Tibial nerve (tissue), 4 donors: ENCODE measurements at places on chromosomes 12 and 14. TPM values are rescaled to one million over a fixed set of nuclear protein-coding genes. Genes with fewer than 3 reads are reported as not detected.

Gene FOXN4
- total RNA-seq = not detected

Gene GSC
- total RNA-seq = 13.1 TPM

Gene ARHGEF40
- 128 TPM for total RNA-seq

Gene TBX5
- not detected for total RNA-seq

Gene CYP46A1
- 1.5 TPM for total RNA-seq

DNA sequence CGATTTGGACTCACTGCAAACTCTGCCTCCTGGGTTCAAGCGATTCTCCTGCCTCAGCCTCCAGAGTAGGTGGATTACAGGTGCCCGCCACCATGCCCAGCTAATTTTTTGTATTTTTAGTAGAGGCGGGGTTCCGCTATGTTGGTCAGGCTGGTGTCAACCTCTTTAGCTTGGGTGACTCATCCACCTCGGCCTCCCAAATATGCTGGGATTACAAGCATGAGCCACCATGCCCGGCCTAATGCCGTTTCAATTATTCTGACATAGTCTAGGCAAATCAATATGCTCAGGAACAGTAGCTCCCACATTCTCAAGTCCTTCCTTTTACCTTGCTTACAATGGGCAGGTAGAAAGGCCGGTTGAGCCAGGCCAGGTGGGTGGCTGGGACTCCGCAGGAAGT, 82.0 kb upstream of the EEA1 start:
- H3K4me1 ChIP-seq = peaks cover 5% of the 10 kb centered on the region
- no peaks in the 10 kb centered on the region for H3K36me3 ChIP-seq
- H3K27me3 ChIP-seq = no peaks in the 10 kb centered on the region
- H3K4me3 ChIP-seq = no peak overlapping the region

DNA sequence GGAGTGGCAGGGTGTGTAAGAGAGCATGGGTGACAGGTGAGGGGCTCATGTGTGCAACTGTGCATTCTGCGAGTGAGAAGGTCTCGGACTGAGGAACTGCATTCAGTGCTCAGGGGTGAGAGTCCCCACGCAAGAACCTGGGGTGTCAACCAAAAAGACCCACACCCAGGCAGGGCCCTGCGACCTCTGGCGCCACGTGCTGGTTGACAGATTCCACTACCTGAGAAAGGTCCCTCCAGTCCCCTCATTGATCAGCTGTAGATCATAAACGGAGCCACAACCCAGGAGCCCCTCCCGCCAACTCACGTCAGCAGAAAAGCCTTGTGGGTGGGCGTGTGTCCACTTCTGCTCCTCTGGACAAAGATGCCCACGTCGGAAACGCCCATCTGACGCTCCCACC, 98.7 kb downstream of the ASCL4 start:
- DNase-seq = no peak
- H3K27ac ChIP-seq = no peak overlapping the region

DNA sequence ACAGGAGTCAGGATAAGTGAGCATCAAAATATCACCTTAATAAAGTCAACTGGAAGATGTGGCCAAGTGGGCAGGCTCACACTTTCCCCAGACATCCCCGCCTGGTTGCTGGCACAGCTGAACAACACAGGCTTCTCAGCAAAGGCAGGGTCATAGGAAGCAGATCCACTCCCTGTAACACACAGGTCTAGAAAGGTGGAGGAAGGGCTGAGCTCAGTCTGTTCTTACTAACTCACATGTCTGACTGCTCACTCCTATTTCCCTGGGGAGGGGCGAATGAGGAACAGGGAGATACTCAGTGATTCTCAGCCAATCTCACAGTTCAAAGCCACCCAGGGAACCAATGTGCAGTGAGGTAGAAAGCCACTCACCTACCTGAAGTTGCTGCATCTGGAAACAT, 45.0 kb upstream of the AMN1 start:
- no peak for DNase-seq
- no peak overlapping the region for H3K27ac ChIP-seq
- H3K27me3 ChIP-seq = no peaks in the 10 kb centered on the region
- no peaks in the 10 kb centered on the region for H3K4me1 ChIP-seq

DNA sequence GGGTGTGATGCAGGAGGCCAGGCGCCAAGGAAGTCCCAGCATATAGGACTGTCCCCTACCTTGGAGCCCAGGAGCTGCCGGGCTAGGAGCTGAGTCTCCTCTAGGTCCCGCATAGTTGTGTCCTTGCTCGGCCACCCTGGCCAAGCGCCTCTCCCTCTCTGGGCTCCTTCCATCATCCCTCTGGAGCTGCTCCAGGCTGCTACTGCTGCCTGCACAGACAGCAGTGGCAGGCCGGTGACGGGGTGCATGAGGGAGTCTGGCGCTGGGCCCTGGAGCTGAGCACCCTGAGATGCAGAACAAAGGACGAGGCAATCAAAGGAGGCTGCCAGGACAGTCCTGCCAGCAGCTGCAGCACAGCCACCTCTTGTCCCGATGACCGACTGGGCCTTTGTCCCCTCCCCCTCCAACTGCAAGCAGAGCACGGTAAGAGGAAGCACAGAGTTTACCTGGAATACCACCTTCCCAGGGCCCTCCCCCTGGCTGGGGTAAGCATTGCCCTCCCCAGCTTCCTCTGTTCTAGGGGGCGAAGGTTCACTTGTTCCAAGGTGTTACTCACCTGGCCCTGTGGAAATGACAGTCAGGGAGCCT, 10.4 kb downstream of the DTX1 start:
- no peaks in the 10 kb centered on the region for H3K36me3 ChIP-seq
- no peaks in the 10 kb centered on the region for H3K27me3 ChIP-seq
- H3K4me1 ChIP-seq = no peaks in the 10 kb centered on the region
- no peak overlapping the region for H3K27ac ChIP-seq
- DNase-seq = no peak
- no peak overlapping the region for H3K4me3 ChIP-seq

DNA sequence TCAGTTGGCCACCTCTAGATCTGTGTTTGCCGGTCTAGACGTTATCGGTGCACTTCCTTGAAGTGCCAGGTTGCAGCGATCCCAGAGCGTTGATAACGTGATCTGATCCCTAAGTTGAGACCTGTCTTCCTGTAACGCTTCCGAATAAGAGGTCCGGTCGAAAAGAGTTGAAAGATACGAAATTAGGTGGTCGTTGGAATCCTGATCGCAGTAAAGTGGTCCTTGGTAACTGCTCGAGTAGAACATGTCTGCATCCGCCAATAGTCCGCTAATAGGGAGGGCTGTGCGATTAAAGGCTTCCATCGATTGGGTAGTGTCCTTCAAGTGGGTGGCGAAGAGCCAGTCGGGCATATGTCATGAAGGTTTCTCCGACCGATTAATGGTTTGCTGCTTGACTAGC, 2.7 kb downstream of the SRSF5 start:
- no peak overlapping the region for H3K4me3 ChIP-seq
- H3K36me3 ChIP-seq = peaks cover 44% of the 10 kb centered on the region
- no peaks in the 10 kb centered on the region for H3K27me3 ChIP-seq
- no peak overlapping the region for H3K27ac ChIP-seq

DNA sequence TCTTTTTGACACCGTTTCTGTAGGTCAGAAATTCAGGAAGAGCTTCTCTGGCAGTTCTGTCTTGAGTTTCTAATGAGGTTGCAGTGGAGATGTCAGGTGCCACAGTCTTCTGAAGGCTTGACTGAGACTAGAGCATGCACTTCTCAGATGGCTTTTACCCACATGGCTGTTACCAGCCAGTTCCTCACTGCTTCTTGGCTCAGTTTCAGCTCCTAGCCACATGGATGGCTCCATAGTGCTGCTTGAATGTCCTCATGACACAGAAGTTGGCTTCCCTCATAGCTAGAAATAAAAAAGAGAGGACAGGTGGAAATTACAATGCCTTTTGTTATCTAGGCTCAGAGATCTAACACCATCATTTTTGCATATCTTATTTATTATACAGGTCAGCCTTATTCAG, 38.1 kb upstream of the SLC2A13 start:
- no peaks in the 10 kb centered on the region for H3K4me1 ChIP-seq
- H3K27ac ChIP-seq = no peak overlapping the region
- H3K27me3 ChIP-seq = no peaks in the 10 kb centered on the region
- DNase-seq = no peak
- no peaks in the 10 kb centered on the region for H3K36me3 ChIP-seq

DNA sequence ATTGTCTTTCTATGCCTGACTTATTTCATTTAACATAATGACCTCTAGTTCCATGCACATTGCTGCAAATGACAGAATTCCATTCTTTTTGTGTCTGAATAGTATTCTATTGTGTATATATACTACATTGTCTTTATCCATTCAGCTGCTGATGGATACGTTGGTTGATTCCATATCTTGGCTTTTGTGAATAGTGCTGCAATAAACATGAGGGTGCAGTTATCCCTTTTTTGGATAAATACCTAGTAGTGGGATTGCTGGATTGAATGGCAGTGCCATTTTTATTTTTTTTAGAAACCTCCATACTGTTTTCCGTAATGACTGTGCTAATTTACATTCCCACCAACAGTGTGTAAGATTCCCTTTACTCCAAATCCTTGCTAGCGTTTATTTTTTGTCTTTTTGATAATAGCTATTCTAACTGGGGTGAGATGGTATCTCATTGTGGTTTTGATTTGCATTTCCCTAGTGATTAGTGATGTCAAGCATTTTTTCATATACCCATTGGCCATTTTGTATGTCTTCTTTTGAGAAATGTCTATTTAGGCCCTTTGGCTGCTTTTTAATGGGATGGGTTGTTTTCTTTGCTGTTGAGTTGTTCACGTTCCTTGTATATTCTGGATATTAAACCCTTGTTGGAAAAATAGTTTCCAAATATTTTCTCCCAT, 2.3 kb downstream of the OAS2 start:
- no peak overlapping the region for H3K27ac ChIP-seq
- no peaks in the 10 kb centered on the region for H3K4me1 ChIP-seq
- no peak overlapping the region for H3K4me3 ChIP-seq
- H3K36me3 ChIP-seq = no peaks in the 10 kb centered on the region
